GM23248 (cell line): ENCODE measurements at places on chromosomes 2 and 18.

- DNase-seq = no peak
Measured at GRCh38 chr2:43288417-43289305, 62.3 kb upstream of the ZFP36L2 start.

GRCh38 chr2:192184349-192184748 is 10.4 kb downstream of the TMEFF2 start:
- DNase-seq = no peak

- no peak for DNase-seq
Measured at GRCh38 chr2:137966043-137966442, 1.8 kb downstream of the HNMT start.

DNA sequence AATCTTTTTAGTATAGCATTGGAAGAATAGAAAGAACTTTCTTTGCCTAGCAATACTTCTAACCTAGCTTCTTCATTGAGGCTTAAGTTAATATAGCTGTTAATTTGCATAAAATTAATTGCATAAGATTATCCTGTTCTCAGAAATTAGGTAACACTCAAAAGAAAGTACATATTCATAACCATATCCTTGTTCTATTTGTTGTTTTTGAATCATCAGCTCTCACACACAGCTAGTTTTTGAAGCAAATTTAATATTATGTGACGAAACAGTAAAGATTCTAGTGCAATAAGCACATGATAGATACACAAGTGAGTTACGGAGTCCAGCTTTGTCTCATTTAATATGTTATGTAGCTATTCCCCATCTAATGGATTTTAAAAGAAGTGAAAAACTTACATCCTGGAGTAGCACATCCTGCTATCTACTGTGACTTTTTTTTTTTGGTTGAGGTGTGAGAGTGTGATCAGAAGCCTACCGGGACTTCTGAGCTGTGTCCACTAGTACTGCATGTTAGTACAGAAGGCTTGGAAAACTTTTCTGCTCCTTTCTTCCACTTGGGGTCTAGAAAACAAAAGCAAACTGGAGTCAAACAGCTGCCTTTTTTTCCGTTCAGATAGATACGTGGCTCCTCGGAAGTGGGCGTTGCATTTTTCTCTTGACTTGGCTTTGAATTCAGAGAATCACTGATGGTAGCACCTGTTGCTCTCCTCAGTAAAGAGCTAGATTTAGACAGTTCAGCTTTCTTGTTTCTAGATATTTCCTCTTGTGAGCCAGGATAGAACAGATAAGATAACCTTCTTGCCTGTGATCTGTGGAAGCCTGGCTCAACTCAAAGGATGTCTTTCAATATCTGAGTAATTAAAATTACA is 27.2 kb downstream of the KDM3A start:
- DNase-seq = no peak

DNA sequence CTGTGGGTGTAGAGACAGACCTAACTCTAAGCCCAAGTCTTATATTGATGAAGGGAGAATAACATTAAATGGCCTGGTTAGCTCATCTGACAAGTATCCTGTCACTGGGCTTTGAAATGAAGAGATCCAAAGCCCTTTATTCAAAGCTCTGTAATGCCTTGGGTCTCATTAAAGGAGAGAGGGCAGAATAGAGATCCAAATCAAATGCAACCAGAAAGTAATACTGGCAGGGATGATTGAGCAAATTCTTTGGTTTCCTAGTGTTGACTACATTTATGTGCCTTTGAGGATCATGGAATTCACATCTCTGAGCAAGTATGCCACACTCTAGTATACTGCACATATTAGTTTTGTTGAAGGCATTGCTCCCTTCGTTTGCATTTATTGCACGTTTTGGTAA is 147.9 kb upstream of the CAVIN2 start:
- DNase-seq = no peak

- no peak for DNase-seq
Measured at GRCh38 chr2:193542762-193543161, 1348.0 kb upstream of the TMEFF2 start.
